ENCODE measurements at places on chromosomes 3 and 15.

DNA sequence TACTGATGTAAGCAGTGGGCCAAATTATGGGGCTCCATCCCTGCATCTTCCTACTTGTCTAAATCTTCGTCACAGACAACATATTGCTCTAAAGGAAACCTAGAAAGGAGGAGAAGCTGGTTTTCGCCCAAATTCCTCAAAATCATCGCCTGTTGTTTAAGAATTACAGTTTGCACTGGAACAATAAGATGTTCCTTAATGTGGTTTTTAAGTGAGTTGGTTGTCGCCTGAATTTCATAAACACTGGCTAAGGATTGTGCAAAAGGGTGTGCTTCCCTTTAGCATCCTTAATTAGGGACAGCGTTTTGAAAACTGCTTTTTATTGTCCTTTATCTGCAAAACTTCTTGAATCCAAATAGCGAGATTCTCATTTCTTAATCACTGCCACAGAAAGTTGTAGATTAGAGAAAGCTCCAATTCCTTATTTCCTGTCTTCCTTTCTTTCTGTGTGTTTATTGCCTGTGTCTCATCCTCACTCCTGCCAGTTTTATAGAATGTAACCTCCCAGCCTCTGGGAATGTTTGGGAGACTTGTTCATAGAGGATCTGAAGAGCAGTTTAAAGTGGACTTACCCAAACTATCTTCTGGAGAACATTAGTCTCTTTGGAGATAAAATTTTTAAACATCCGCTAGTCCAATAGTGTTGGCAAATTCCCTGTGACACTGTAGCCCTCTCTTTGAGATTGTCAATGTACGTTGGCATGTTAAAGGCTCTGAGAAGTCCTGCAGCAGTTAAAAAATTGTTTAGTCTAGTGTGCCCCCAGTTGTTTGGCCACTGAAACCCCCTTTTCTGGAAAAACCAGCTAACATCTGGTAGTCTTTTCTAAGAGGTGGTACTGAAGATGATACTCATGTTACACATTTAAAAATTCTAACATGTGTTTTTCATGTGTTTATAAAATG lies 50.4 kb downstream of the FLNB start:
- DNase-seq = no peak

GRCh38 chr15:63876085-63876662 lies 42.4 kb upstream of the HERC1 start:
- no peak for DNase-seq

GRCh38 chr3:27577504-27577903 lies 93.3 kb upstream of the SLC4A7 start:
- no peak for DNase-seq

- DNase-seq = no peak
These were observed 172.6 kb downstream of the P3H2 start for GRCh38 chr3:189947948-189948723.

- no peak for DNase-seq
These were observed 77.4 kb downstream of the SLTM start for GRCh38 chr15:58856086-58856485.

GRCh38 chr3:4581124-4581424 lies 87.9 kb downstream of the ITPR1 start:
- DNase-seq = no peak

DNA sequence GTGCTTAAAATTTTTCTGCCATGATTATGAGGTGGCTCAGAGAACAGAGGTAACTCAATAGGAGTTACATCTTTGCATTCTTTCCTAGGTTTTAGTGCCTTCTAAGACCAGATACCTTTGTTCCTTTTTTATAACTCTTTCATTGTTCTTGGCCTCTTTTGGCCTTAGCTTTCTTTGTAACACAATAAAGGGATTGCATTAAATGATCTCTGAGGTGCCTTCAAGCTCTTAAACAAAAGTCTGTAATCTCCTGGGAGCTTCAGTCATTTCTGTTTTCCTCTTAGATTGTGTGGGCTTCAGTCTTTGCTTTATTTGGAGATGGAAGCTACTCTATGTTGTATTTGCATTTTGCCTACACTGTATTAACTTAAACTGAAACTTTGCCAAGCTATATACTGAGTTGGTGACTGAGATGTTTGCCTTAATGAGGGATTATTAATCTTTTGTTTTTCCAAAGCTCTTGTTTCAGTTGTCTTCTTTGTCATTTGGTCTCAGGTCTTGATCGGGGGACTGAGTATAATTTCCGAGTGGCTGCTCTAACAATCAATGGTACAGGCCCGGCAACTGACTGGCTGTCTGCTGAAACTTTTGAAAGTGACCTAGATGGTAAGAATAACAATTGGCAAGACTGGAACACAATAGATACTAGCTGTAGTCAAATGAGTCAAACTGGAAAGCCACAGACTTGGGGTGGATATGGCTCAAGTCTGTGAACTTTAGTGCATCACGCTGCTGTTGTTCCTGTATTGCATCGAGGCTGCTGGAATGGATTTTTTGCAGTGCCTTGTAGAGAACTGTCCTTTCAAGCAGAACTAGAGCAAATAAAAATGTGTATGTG lies 110.3 kb downstream of the HCN4 start:
- no peak for DNase-seq

DNA sequence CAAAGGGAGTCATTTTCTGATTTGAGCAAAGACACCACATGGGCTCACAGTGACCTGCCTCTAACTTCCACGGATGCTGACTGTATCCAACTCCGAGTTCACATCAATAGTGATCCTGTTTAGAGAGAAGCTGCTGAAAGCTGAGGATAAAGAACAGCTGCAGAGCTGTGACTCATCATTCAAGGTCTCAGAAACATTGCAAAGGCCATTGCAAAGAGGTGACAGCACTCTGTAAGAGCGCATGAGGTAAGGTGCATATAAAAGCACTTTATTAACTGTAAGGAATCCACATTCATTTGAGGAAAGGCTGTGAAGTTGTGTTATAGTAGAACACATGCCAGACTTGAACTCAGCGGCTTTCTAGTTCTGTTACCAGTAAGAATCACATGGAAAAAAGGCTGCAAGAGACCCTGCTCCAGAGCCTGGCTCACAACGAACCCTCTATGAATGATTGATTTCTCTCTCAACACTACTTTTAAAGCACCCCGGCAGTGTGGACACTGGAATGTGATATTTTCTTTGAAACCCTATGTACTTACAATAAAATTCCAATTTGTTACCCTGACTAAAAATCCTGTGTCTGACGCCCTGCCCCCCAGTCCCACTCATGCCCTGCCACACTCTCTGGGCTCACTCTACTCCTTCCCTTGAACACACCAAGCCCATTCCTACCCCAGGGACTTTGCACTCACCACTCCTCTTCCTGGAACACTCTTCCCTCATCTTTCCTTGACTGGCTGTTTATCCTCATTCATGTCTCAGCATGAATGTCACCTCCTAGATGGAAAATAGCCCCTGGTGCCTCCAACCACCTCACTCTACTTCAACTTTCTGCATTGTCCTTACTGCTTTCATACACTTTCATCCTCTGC lies 111.2 kb downstream of the LSM3 start:
- DNase-seq = no peak

- DNase-seq = no peak
These were observed 127.9 kb upstream of the SLC6A11 start for GRCh38 chr3:10688126-10688525.

- DNase-seq = no peak
These were observed 2.7 kb upstream of the STARD5 start for GRCh38 chr15:81326466-81327212.

- DNase-seq = no peak
These were observed 162.7 kb downstream of the STT3B start for GRCh38 chr3:31695280-31696008.

DNA sequence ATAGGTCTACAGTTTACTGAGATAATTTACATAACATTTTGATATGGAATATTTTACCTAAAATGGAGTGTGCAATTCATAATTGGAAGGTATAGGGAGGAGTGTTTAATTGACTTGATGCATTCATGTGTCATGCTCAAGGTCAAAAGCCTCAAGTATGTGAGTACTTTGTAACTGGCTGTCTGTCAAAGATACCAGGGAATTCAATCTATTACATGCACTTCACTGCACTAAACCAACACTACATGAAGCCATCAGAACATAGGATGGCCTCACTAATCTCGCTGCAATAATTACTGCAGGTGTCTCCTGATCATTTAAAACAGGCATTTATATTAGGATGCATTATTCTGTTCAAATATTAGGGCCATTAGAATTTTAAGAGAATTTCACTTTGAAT lies 367.2 kb downstream of the CNTN4 start:
- DNase-seq = no peak

DNA sequence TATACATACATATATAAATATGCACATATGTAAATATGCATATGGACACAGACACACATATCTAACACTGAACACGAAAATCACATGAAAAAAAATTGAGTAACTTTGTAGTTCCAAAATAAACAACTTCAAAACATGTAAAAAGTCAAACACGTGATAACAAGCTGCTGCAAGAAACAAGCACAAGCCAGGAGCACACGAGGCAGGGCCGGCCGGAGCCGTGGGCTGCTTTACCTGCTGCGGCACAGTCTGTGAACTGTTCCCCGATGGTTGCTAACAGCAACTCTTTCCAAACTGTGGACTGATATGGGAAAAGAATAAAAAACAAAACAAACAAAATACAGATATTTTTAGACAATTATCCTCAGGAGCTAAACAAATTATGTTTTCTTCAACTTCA lies 31.6 kb downstream of the EIF4E3 start:
- no peak for DNase-seq

DNA sequence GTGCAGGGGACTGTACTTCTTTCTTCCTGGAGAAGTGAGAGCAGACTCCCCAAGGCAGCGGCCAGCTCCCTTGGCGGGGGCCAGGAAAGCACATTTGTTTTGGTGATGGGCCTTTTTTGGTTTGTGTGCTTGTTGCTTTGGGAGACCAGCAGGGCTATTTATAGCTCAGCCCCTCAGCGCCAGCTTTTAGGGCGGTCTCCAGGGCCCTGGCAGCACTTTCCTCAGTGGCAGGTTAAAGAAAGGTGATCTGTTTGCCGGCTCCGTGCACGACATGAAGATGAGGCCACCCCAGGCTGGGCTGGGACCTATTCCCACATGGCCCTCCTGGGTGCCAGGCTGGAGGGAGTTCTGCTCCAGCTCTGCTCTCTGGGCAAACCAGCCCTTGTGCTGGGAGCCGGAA lies 21.8 kb downstream of the SLC6A11 start:
- no peak for DNase-seq
